ENCODE measurements at places on chromosomes 6 and 20.

DNA sequence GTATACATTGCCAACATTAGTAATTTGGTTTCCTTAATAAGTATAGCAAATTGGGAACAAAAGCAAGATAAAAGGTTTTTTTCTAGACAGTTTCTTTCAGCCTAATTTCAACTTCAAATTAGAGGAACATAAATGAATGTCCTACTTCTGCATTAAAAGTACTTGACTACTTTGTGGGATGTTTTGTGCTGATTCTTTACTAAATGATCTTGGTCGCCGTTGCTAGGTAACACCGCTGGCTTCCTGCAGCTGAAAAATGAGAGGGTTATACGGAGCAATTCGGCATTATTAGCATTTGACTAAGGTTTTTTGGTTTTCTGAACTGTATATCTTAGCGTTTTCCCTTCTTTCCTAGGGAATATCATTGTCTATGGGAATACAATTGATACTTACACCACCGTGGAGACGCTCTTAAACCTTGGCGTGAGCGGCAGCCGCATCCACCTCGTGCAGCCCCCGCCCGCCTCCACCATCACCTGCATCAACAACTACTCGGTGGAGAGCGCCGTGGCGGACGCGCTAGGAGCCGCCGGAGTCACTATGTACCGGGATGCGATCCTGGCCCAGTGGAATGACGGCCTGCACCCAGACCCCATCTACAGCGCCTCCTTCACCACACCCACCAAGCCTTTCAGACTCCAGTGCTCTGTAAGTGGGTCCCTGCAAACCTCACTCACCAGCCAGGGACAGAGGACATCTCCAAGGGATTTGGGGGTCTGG, 90.9 kb upstream of the INSM1 start:
- peak; percentile 67 for DNase-seq

GRCh38 chr6:144411531-144412165, 126.5 kb downstream of the UTRN start:
- no peak for DNase-seq

DNA sequence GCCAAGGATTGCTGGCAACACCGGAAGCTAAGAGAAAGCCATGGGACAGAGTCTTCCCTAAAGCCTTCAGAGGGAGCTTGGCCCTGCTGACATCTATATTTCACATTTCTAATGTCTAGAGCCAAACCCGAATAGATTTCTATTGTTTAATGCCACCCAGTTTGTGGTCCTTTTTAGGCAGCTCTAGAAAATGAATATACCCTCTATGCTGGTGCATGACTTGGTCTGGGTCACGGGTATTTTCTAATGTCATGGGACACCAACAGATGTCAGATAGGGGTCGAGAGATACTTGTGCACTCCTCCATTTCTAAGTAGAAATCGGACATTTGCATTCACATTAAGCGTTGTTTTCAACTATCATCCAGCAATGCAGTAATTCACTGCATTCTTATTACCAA, 37.0 kb upstream of the SOX4 start:
- no peak for DNase-seq

- DNase-seq, result no peak
Measured at GRCh38 chr6:25447570-25447929, 168.4 kb downstream of the CARMIL1 start.

- no peak for DNase-seq
Measured at GRCh38 chr6:36546308-36546919, 865 bp downstream of the STK38 start.

Measured in NCI-H2227 treated with DMSO at 0.1 percent for 48 hours (cell line).